ENCODE measurements at places on chromosomes 3 and 15.

DNA sequence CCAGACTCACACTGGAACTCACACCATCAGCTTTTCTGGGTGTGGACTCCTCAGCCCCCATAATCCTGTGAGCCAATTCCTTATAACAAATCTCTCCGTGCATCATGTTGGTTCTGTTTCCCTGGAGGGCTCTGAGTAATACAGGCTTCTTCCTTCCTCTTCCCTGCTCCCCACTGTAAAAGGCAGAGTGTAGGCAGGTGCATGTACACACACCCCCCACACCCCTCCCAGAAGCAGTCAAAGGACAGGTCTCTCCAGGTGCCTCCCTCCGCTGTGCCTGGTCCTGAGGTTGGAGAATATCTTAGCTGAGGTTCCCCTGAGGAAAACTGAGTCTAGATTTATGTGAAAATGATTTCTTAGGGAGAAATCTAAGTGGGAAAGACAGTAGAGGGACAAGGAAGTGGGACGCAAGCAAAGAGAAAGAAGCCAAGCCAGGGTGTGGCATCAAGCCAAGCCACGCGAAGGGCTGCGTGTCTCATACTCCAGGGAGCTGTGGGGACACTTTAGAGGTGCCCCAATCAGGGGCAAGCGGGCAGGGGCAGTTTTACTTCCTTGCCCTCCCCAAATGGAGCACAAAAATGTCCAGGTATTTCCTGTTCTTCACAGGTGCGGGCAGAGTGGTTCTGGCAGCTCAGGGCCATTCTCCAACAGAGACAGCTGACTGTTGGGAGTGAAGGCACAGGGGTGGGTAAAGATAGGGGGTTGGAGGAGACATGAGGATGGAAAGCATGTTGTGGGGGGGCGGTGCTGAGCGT, 86.6 kb downstream of the HMG20A start:
- H3K27me3 ChIP-seq, result no peaks in the 10 kb centered on the region
- no peaks in the 10 kb centered on the region for H3K36me3 ChIP-seq
- DNase-seq, result peak; percentile 70
- no peak overlapping the region for H3K4me3 ChIP-seq
- H3K4me1 ChIP-seq, result peaks cover 45% of the 10 kb centered on the region
- peak overlapping the region; percentile 49 for H3K27ac ChIP-seq

DNA sequence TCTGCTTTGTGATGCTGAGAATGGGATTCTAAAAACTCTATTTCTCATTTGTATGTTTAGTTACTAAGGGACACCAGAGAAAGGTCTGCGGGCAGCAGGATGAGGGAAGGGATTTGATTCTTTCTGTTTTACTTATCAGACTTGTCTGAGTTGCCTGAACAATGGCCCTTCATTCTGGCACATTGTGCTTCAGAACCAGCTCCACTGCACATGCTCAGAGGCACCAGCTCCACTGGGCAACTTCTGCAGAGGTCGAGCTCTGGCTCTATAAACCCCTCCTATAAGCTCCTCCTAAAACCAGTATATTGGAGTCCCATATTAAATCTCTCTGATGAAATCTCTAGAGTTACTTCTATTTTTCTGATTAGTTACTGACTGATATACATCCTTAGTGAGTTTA, 453.2 kb upstream of the CDIN1 start:
- H3K36me3 ChIP-seq, result no peaks in the 10 kb centered on the region
- H3K4me3 ChIP-seq, result no peak overlapping the region
- no peaks in the 10 kb centered on the region for H3K4me1 ChIP-seq
- no peak overlapping the region for H3K27ac ChIP-seq
- DNase-seq, result no peak

DNA sequence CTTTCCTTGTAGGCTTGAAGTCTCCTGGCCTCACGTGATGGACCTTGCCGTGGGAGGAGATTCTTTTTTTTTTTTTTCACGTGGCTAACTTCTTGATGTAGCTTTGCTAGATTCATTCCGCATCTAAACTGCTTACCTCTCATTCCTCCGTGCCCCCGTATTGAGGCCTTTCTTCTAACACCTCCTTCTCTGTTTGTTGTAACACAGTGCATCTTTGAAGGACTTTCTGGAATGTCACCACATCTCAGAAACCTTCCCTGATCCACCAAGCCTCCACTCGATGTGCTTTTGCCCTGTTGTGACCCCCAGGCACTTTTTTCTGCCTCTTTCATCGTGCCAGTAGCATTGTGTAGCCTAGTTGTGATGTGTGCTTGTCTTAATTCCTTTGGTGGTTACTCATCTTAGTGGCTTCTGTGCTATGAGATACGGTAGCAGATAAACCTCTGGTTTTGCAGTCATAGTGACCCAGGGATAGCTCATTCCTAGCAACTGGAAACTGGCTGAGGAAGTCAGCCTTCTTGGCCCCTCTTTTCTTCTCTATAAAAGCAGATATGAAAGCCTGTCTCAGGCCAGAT, 1.6 kb upstream of the BNC1 start:
- peaks cover 62% of the 10 kb centered on the region for H3K4me1 ChIP-seq
- H3K27ac ChIP-seq, result peak overlapping the region; percentile 98
- peak overlapping the region; percentile 43 for H3K4me3 ChIP-seq
- peak; percentile 94 for DNase-seq

DNA sequence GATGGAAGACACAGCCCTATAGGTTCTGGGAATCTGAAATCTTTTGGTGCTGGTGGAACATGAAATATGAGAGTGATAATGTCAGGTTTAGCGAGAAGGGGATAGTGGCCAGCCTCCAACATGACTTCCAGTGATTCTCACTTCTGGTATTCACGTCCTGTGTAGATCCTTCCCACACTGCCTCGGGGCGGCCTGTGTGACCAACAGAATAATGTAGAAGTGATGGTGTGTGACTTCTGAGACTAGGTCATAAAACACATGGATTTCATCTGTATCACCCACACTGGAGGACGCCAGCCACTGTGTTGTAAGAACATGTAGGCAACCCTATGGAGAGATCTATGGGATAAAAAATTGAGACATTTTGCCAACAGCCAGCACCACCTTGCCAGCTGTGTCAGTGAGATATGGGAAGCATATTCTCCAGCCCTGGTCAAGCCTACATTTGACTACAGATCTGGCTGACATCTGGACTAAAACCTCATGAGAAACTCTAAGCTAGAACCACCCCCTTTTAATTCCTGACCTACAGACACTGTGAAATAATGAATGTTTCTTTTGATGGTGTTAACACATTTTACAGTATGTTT, 25.5 kb upstream of the NUDT16 start:
- H3K27me3 ChIP-seq, result no peaks in the 10 kb centered on the region
- DNase-seq, result no peak
- H3K36me3 ChIP-seq, result no peaks in the 10 kb centered on the region
- H3K27ac ChIP-seq, result no peak overlapping the region
- H3K4me1 ChIP-seq, result peaks cover 44% of the 10 kb centered on the region
- H3K4me3 ChIP-seq, result no peak overlapping the region

DNA sequence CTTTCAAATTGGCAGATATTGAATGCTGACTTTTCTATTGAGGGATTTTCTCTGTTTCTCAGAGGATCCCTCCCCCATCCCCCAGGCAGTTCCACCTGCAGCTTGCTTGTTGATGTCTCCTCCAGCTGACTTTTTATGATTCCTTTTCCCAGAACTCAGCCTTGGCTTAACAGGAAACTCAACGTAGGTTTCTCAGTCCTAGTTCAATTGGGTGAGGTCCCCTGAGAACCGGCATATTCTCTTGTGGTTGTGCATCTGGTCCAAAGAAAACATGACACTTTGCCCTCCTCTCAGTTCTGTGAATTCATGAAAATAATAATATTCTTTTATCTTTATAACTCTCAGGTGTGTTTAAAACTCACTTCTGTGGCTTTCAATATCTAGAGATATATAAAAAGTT, 1222.1 kb downstream of the OTOL1 start:
- no peaks in the 10 kb centered on the region for H3K4me1 ChIP-seq
- no peaks in the 10 kb centered on the region for H3K36me3 ChIP-seq
- DNase-seq, result no peak
- no peaks in the 10 kb centered on the region for H3K27me3 ChIP-seq
- H3K27ac ChIP-seq, result no peak overlapping the region
